ENCODE measurements at places on chromosomes 12 and 14. TPM values are rescaled to one million over a fixed set of nuclear protein-coding genes. Genes with fewer than 3 reads are reported as not detected.

- DNase-seq: no peak
These were observed 66.5 kb downstream of the PPP2R5C start for GRCh38 chr14:101828046-101828445.

- peak; percentile 78 for DNase-seq
These were observed 865 bp upstream of the ZFP36L1 start for GRCh38 chr14:68793734-68794129.

GRCh38 chr14:22487401-22487800 is 101.6 kb downstream of the DAD1 start:
- DNase-seq: no peak

GRCh38 chr14:59087240-59087639 is 101.2 kb upstream of the DAAM1 start:
- no peak for DNase-seq

Gene PIWIL1
- total RNA-seq: 0.31 TPM

Gene FIGNL2
- total RNA-seq: 6.1 TPM

Gene CLEC4D
- total RNA-seq: 0.41 TPM

Gene PROX2
- total RNA-seq: not detected

All from kidney (tissue), 22 donors.